ENCODE measurements at places on chromosomes 4 and X.

DNA sequence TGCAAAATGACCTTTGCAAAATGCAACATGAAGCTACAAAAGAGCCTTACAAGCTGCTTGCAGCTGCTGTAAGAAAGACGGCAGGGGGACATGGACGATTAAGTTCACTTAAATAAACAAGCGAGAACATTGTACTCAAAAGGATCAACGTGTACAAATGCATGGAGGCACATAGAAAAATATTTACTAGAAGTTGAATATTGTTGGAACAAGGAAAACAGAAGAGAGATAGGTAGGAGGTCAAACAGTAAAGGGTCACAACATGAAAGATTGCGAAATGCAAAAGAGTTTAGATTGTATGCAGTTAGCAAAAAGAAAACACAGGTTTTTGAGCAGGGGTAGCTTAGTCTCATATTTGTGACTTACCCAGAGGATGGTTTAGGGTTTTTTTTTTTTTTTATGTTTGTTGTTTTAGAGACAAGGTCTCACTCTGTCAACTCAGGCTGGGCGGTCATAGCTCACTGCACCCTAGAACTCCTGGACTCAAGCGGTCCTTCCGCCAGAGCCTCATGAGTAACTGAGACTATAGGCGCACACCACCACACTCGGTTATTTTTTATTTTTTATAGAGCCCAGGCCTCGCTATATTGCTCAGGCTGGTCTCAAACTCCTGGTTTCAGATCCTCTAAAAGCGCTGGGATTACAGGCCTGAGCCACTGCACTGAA lies 1.4 kb upstream of the PHF8 start:
- no peak for DNase-seq

DNA sequence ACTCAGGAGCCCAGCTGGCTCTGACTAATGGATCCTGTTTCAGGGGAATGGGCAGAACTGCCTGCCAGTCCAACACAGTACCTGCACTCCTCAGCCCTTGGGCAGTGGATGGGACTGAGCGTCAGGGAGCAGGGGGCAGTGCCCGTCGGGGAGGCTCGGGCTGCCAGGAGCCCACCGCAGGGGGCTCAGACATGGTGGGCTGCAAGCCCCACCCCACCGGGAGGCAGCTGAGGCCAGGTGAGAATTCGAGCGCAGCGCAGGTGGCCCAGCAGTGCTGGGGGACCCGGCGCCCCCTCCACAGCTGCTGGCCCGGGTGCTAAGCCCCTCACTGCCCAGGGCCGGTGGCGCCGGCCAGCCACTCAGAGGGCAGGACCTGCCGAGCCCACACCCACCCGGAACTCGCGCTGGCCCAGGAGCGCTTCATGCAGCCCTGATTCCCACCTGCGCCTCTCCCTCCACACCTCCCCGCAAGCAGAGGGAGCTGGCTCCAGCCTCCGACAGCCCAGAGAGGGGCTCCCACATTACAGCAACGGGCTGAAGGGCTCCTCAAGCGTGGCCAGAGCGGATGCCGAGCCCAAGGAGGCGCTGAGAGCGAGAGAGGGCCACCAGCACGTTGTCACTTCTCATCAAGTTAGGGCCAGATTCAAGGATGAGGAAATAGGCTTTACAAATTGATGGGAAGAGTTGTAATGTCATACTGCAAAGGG lies 668.8 kb downstream of the GALNTL6 start:
- no peak for DNase-seq

DNA sequence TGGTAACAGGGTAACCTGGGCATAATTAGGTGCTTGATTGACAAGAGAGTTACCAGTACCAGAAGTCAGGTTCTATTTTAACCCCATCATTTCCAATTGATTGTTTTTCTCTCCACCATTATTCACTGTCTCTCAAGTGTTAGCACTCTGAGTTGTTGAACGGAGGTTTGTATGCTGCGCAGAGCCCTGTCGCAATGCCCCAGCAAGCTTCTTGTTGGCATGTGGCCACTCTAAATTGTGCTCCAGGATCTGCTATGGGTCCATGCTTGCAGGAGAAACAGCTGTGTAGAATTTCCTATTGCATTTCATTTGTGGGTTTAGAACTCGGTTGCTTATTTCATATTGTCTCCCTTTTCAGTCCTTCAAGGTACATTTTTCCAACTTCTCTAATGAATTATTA lies 98.2 kb downstream of the KLHL8 start:
- no peak for DNase-seq

DNA sequence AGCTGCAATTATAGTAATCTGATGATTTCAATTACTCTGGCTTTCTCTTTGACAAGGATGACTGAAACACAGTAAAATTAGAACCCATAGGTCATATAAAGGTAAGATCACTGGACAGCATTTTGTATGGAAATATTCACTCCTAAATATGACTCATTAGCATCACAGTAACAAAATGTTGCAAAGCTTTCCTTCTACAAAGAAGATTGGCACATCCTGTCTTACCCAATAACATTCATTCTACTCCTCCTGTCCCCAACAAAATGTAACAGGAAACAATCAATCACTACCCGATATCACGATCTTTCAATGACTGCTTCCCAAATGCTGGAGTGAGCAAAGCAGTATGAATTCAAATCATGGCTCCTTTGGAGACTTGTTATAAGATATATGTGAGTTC lies 95.3 kb downstream of the FANCB start:
- DNase-seq, result no peak

- peak; percentile 38 for DNase-seq
These were observed 76.6 kb downstream of the ITIH6 start for GRCh38 chrX:54721424-54721823.

- no peak for DNase-seq
These were observed 129.4 kb downstream of the GRIA3 start for GRCh38 chrX:123313486-123313885.

GRCh38 chr4:157363360-157363759 lies 142.8 kb downstream of the GRIA2 start:
- no peak for DNase-seq

DNA sequence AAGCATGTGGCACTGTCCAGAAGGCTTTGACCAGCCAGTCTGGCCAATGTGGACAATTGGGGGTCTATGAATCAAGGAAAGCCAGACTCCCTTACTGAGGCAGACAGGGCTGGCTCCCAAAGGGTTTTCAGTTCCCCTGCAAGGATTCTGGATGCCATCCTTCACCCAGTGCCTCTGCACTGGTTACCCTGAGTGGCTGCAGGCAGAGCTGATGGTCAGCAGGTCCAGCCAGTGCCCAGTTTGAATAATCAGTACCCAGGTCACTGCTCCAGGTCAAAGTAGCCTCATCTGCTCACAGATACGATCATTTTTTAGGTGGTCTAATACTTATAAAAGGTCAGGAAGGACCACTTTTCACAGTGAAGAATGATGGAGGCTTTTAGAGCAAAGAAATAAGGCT lies 52.2 kb upstream of the MAMLD1 start:
- no peak for DNase-seq

DNA sequence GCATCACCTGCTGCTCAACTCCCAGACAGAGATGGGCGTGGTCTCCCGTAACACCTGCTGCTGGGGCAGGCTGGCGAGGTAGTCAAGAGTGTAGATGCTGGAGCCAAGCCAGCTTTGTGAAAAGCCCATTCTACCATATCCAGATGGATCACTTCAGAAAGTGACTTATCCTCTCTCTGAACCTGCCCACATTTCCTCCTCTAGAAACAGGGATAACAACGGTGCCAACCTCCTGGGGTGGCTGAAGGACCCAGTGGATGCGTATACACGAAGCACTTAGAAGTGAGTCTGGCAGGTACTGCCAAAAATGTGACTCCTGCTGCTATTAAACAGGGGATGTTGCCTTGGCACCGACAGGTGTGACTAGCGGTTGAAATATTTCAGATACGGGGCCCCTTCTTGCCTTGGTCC lies 95.8 kb downstream of the SORBS2 start:
- DNase-seq, result no peak

DNA sequence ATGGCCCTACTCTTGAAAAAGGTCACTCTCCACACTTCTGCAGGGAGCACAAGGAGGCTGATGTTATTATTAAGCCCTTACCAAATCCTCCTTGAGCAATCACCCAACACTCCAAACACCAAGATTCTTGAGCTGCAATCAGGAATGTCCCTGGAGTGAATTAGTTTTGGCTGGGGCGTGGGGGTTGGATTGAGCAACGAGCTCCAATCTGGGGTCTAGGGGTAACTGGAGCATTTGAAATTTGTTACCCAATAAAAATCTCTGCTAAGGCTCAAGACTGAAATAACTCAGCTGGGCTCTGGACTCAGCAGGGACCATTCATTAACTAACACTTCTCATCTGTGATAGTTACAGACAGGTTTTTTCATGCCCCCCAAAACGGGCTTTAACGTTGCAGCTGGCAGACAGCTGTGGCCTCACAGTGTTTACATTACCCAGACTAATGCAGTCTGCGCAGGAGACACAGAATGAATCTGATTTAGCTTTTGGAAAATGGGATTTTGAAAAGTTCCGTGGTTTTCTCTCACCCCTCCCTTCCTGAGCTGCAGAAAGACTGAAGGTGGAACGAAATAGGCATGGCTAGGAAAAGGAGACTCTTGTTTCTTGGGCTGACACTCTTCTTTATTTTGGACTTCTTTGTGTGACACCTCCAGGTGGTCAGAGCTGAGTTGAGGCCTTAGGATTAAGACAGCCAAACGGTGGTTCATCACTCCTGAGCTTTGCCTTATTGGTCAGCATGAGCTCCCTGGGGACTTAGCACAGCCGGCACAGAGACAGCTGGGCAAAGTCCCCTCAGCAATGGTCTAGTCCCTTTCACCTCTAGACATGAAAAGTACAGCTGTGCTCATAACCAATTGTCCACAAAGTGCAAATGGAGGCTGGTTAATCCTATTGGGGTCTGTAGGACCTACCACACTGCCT lies 26.6 kb downstream of the PLAC1 start:
- DNase-seq, result no peak

- no peak for DNase-seq
These were observed 115.0 kb upstream of the INPP4B start for GRCh38 chr4:142960867-142961644.

DNA sequence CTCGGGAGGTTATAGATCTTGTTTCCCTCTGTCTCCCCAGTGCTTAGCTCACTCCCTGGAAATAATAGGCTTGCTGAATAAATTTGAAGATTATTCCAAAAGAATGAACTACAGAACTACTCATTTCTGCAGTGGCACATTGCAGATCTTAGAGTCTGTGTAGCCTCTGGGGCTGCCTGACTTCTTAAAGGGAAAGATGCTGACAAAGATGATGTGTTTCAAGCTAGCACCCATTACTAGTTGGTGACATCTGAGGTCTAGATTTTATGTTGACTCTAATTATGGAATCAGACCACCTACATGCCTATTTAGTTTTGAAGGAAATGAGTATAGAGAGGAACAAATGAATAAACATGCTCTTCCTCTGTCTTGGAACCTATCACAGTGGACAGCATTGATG lies 123.7 kb upstream of the KCNIP4 start:
- DNase-seq, result no peak

- DNase-seq, result no peak
These were observed 134.9 kb downstream of the CORIN start for GRCh38 chr4:47703008-47703407.

- no peak for DNase-seq
These were observed 155.2 kb upstream of the GALNT7 start for GRCh38 chr4:173013232-173013930.

DNA sequence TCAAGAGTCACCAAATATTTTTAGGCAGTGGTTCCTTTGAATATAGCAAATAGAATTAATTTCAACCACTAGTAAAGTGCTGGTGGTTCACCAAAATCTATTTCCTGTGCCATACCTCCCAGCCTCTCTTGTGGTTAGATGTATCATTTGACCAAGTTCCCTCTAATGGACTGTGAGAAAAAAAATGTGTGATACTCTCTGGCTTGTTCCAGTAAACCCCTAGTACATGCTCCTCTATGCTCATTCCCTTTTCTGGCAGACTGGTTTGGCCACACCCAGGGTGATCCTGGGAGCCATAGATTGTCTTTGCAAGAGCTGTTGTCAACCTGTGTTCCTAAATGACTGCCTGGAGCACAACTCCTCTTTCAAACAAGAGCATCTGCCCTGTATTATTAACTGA lies 109.5 kb downstream of the FRAS1 start:
- no peak for DNase-seq

- no peak for DNase-seq
These were observed 65.4 kb downstream of the ARHGEF9 start for GRCh38 chrX:63719633-63720032.

- DNase-seq, result no peak
These were observed 147.2 kb downstream of the SHROOM3 start for GRCh38 chr4:76582074-76582816.

GRCh38 chrX:78116365-78116764 lies 12.3 kb downstream of the PGK1 start:
- no peak for DNase-seq

DNA sequence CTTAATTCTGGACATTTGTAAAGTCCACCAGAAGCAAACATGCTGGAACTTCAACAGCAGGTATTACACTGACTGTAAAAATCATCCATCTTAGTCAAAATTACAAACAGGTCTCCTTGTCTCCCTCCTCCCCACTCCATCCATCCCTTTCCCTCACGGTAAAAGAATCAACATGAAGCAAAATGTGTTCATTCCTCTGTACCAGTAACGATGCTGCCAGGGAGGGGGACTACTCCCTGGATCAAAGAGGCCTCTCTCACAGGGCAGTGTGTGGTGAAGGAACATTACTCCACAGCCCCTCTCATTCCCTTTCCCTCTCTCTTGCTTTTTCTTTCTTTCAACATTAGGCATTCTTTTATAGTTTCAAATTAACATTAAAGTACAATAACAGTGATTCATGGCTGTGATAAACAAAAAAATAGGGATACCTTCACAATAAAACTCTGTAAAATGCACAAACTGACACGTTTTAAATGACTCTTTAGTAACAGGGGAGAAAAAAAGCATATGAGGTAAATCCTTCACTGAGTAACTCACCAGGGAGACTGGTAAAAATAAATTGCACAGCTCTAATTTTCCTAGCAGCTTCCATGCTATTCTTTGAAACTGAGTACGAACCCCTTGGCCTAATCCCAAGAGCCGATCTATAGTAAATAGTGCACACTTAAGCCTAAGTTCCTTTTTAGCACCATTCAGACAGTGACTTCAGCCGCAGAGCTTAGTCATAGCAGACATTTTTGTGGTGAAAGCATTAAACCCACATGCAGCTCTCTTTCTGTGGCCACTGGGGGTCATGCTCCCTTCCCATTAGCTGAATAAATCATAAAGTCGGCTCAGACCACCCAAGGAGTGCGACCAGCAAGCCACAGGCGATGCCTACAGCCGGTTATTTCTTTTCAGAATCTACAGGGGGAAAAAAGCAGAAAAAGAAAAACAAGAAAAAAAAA lies 215.6 kb upstream of the GYPA start:
- DNase-seq, result peak; percentile 25

- DNase-seq, result no peak
These were observed 277.1 kb upstream of the ADGRL3 start for GRCh38 chr4:60923075-60923474.

GRCh38 chr4:19993242-19993641 lies 258.5 kb upstream of the SLIT2 start:
- no peak for DNase-seq

- DNase-seq, result no peak
These were observed 1443.5 kb downstream of the FAM133A start for GRCh38 chrX:95117556-95117955.

DNA sequence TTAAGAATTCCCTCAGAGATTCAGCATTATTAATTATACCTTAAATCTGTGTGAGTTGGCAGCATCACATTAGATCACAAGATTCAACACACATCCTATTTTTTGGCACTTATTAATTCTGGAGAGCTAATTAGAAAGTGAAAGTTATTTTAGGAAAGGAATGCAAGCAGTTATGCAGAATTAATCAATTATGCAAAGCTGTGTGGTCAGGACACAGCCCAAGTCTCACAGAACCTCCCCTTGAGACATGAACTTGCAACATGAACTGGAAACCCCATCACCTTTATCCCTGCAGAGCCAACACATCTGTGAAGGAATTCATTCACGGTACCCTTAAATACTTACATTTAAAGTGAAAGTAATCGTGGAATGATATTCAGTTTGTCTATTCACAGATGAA lies 80.5 kb downstream of the TSPAN5 start:
- DNase-seq, result no peak
